Kidney (tissue), 22 donors: ENCODE measurements at places on chromosomes 11 and 22.

GRCh38 chr11:23948851-23949250, 548.0 kb upstream of the LUZP2 start:
- no peak for DNase-seq

DNA sequence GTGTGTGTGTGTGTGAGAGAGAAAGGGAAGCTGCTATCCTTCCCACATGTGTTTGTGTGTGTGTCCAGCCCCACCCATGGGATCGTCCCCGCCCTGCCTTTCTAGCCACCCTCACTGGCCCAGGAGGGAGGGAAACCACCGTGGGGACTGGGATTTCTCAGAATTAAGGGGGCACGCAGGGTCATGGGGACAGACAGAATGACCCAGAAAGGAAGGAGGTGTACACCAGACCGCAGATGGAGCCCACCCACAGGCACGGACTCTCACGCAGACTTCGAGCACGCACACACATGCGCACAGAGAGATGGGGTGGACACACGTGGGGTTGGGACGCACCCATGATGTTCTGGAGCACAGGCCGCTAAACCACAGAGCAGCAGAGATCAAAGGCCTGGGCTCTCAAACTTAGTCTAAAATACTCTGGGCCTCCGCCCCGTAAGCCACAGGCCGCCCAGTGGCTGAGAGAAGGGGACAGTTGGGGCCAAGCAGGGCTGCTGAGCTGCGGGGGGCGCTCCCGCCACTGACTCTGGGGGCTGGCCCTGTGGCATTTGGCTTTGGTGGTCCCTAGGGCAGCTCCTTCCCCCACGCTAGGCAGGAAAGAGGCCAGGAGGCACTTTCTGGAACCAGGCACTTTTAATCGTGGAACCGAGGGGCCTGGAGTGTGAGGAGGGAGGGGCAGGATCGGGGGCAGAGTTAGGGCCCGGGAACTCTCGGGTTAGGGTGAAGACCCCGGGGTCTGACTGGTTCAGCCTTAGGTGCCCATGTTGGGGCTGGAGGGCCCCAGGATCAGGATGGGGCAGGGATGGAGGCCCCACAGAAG, 1.5 kb downstream of the IFITM5 start:
- peak; percentile 39 for DNase-seq

GRCh38 chr22:50739894-50740293, 1.9 kb downstream of the ACR start:
- DNase-seq, result peak; percentile 20

DNA sequence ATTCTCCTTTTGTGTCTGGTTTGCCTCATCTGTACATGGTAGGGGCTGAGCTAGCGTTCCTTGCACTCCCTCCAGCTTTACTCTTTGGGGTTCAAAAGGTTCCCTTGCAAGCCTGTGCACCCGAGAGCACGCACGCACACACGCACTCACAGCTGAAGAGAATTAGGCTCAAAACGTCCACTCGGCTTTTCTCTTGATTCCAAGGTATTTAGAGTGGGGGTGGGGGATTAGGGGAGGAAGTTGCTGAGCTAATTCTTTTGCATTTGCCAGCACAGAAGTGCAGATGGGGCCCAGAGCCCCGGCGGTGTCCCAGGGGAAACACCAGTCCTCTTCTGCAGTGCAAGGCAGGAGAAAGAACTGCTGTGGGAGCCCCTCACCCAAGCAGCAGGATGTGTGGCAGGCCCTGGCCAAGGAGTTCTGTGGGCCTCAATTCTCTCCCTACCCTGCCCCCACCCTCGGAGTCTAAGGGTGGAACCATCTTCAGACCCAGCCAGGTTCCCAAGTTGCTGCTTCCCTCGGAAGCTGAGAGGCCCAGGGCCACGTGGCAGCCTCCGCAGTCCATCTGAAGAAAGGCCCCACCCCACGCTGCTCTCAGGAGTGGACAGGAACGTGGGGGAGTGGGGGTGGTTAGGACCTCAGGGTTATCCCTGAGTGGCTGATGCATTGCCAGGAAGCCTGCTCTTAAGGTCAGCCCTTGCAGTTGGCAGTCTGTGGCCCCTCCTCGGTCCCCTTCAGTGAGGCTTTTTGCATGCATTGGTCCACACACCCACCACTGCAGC, 3.8 kb upstream of the KCNQ1OT1 start:
- DNase-seq, result peak; percentile 60

- DNase-seq, result no peak
These were observed 240.0 kb downstream of the NXPE2 start for GRCh38 chr11:114918286-114918685.

DNA sequence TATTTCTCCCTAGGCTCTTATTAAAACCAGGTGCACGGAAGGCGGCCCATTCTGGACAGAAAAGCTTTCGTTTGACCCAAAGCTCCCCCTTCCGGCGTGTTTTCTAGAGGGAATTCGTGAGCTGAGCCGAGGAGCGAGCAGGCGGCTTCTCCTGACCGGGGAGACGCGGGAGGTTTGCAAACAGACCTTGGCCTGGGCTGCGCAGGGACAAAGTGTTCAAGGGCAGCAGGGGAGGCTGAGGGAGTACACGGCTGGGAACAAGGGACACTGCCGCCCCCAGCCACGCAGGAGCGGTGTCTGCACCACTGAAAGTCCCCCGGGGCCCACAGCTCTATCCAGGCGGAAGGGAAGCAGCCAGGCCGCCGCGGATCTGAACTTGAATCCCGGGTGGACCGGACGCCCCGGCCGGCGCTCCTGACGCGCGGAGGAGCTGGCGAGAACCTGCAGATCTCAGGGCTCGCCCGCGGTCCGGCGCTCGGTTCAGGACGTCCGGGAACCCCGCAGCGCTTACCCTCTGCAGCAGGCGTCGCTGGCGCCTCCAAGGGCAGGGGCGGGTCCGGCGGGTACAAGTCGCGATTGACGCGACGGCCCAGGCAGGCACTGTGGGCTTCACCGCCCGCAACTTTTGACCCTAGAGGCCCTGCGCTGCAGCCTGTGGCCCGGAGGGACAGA, 101.9 kb downstream of the WT1 start:
- peak; percentile 82 for DNase-seq
